ENCODE measurements at places on chromosomes 12 and 14.

GRCh38 chr14:104588066-104588857 is 8.7 kb downstream of the C14orf180 start:
- no peak for DNase-seq

DNA sequence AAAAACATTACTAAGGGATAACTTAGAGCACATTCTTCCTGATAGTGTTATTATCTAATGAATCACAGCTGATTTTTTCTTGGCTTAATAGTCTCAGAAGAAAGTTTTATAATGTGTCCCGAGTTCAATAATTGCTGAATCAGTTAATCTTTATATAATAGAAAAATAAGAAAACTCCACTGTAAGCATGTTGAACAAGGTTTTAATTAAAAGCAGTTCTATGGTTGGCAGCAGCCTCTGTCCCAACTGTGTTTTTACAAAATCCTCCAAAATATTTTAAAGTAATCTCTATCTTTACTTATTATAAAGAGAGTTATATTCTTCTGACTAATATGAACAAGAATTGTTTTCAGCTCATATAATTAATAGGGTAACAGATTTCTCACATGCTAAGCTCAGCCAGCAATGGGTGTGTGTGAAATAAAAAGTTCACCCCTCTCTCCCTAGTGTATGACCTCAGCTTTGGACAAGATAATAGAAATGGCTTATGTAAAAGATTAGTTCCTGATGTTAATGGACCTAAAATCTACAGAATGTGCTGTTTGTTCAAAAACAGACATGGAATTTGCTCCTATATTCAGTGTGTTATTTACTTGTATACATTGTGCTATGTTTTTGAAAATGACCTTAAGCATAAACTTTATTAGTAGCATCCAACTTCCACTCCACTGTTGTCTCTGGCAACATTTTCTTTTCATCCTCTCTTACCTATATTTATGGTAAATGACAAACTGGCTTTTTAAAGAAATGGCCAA is 67.1 kb upstream of the DCN start:
- no peak for DNase-seq

GRCh38 chr14:62432955-62433354 is 612.3 kb downstream of the KCNH5 start:
- no peak for DNase-seq

GRCh38 chr12:130374083-130374482 is 36.4 kb downstream of the PIWIL1 start:
- no peak for DNase-seq

- DNase-seq = no peak
Observed at GRCh38 chr12:83086023-83086422, 399.3 kb downstream of the TMTC2 start.

- no peak for DNase-seq
Observed at GRCh38 chr12:99418379-99418778, 229.2 kb upstream of the GARIN6 start.

GRCh38 chr12:42716491-42716891 is 126.9 kb upstream of the PRICKLE1 start:
- DNase-seq = no peak

GRCh38 chr14:53493320-53493719 is 340.2 kb upstream of the DDHD1 start:
- DNase-seq = no peak

GRCh38 chr12:132638541-132639408 is 20.2 kb downstream of the P2RX2 start:
- DNase-seq = no peak

GRCh38 chr12:83016218-83016835 is 329.6 kb downstream of the TMTC2 start:
- DNase-seq = no peak

GRCh38 chr14:103624860-103625259 is 4.2 kb upstream of the KLC1 start:
- no peak for DNase-seq

DNA sequence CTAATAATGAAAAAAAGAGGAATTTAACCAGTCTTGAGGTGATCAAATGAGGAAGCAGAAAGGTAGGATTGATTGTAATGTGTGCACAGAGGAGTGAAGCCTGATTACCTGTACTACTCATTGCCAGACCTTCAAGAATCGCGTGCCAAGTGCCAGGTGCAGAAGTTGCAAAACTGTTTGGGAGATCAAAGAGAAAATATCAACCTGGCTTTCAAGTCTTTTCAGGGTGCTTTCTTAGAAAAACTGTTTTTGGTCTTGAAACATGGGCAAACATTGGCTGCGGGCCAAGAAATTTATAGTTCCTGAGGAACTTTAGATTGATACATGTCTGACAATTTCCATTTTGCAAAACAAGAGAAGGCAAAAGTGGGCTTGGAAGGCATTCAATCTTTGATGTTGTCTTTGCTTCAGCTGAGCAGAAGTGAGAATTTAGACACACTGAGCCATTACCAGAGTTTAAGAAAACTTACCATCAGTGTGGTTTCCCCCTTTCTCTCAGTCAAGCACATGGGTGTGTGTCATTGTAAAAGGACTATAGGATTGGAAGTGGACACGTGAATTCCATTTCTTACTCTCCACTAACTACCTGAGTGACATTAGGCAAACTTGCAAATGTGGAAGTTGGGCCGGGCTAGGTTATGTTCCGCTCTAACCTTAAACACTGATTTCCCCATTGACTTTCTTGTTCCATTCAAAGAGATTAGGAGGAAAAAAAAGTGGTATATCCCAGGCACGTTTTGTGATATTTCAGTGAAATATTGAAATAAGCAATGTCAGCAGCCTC is 486.2 kb downstream of the DIO2 start:
- DNase-seq = no peak

GRCh38 chr12:95114766-95115405 is 41.5 kb upstream of the NR2C1 start:
- DNase-seq = no peak

DNA sequence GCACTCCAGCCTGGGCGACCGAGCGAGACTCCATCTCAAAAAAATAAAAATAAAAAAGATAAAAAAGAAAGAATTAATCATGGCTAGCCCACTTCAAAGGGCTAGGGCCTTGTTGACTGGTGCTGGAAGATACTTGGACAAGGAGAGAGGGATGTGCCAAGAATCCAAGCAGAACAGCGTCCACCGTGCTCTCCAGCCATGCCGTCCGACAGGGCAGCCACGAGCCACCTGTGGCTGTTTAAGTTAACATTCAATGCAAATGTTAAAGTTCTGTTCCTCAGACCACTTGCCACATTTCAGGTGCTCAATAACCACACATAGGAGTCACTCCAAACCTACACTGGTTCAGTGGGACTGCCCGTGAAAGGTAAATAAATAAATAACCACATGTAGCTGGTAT is 21.4 kb downstream of the SLC6A13 start:
- DNase-seq = no peak

DNA sequence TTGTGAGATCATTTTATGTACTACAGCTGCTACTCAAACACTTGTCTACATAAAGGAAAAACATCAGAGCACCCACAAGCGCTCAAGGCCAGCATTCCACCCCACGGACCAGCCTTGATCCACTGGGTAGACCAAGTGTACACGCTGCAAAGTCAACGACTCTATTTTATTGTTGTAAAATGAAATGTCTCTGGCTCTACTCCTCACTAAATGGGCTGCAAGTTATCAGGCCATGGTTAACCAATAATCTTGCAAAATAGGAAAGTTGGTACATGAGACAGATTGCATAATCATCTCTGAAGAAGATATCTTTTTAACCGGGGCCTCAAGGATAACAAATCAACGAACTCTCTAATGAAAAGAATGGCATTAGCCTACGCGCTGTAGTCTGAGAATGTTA is 69.9 kb upstream of the FOXN3 start:
- no peak for DNase-seq

- DNase-seq = no peak
Observed at GRCh38 chr12:107331912-107332311, 238.6 kb upstream of the CRY1 start.

GRCh38 chr14:105168979-105169507 is 467 bp upstream of the JAG2 start:
- no peak for DNase-seq

GRCh38 chr12:124915239-124916236 is 1.1 kb upstream of the UBC start:
- DNase-seq = no peak

GRCh38 chr14:22597771-22598098 is 365 bp upstream of the ABHD4 start:
- DNase-seq = no peak

GRCh38 chr14:50541159-50541567 is 8.8 kb upstream of the MAP4K5 start:
- no peak for DNase-seq

GRCh38 chr12:27549236-27549800 is 25.3 kb downstream of the PPFIBP1 start:
- DNase-seq = no peak

- DNase-seq = peak; percentile 24
Observed at GRCh38 chr12:113912760-113913329, 53.3 kb downstream of the RBM19 start.

DNA sequence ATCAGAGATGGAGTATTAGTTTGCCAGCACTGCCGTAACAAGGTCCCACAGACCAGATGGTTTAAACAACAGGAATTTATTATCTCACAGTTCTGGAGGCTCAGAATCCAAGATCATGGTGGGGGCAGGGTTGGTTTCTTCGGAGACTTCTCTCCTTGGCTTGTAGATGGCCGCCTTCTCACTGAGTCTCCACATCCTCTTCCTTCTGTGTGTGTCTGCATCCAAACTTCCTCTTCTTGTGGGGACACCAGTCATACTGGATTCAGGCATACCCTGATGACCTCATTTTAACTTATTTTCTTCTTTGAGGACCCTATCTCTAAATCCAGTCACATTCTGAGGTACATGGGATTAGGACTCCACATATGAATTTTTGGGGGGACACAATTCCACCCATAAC is 455.5 kb downstream of the RGS6 start:
- DNase-seq = no peak

DNA sequence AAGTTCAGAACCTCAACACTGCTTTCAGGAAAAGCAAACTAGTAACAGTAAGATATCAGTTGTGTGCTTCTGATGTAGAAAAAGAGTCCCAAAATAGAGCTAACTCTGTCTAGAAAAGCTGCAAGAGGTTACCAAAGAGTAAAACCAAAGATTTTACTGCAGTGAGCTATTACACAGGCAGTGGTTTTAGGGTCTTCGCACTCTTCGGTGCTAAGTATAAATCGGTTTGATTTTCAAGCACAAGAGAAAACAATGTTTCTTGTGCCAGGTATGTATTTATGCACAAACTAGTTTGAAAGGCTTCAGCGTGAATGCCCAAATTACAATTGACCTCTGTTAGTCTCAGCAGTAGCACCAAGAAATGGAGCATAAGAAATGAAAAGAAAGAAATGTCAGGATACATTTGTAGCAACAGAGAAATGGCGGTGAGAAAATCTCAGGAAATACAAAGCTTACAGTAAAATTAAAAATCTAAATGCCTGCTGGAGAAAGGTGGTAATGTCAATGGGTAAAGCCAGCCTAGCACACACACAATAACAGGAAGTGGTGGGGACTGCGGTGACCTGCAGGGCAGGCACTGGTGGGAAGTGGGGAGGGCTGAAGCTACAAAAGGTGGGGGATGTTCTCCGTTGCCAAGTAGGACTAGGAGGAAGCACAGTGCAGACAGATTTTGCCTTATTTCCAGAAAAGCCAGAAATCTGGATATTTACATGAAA is 18.0 kb upstream of the DYRK2 start:
- DNase-seq = peak; percentile 22

- DNase-seq = no peak
Observed at GRCh38 chr12:124088217-124088907, 115.3 kb downstream of the ZNF664 start.

DNA sequence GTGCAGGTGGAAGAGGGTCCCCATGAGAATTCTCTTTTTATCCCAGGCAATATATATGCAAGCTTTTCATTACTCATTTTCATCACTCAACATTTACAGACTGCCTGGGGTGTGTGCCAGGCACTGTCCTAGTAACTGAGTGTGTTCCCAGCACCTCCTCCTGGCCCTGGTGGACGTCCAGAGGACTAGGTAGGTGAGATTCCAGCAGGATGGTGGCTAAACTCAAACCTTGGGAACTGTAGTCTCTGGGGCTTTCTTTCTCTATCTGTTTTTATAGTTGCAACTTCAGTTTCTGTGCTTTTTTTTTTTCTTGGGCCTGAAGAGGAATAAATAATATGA is 63.8 kb downstream of the SUSD6 start:
- DNase-seq = no peak

DNA sequence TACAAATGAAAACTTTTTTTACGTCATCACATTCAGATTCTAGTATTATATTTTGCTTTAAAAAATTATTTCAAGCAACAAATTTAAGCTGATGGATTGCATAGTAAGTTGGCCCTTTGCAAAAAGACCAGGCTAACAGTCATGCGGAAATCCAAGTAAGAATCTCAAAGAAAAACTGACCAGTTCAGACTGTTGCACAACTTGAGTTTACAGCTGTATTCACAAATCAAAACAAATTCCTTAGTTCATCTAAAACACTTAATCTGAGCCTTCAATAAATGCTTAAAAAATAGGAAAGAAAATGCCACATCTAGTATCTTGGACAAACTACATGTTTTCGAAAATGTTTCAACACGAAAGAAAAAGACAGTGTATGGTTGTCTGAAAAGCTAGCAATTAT is 847 bp downstream of the CCDC59 start:
- DNase-seq = no peak

DNA sequence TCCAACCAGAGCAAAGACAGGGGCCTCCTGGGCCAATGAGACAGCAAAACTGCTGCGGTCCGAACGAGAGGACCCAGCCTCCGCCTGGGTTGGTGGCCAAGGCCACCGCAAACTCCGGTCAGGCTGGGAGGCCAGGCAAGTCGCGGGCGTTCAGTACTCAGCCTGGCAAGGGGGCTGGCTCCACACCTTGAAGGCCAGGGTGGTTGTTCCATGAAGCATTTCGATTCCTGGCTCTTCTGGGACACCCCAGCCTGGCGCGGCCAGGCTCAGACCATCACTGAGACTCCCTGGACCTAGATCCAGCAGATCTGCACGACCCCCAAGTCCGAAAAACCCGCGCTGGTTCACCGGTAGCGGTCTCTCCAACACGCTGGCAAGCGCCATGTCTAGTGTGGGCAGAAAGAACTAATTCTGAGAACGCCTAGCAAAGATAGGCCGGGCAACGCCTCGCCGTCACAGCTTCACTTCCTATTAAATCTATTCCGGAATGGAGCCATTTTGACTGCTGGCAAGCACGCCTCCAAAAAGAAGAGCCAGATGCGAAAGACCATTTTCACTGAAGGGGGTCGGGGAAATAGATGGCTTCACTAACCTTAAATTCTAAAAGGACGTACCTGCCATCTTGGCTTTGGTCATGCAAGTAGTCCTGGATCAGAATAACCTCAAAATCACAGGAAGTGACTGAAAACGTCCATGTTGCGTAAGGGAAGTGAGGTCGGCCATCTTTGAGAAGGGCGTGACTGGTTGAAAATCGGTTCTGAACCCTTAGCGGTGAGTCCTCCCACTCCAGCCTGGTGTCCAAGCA is at the start of gene PSMB5:
Gene PSMB5 (minus strand): TSS at position 403 of the 805 bp plus-strand sequence. CDS start 19 bp downstream, at position 384.
- DNase-seq = peak; percentile 65

Measured in stimulated activated CD4-positive, alpha-beta T cell treated with anti-CD3 and anti-CD28 coated beads, TNF-alpha, amount 100 ng/mL, for 1 hour (primary cell).